SHP77 treated with DMSO at 0.1 percent for 48 hours (cell line): ENCODE measurements at places on chromosomes 7 and 10.

DNA sequence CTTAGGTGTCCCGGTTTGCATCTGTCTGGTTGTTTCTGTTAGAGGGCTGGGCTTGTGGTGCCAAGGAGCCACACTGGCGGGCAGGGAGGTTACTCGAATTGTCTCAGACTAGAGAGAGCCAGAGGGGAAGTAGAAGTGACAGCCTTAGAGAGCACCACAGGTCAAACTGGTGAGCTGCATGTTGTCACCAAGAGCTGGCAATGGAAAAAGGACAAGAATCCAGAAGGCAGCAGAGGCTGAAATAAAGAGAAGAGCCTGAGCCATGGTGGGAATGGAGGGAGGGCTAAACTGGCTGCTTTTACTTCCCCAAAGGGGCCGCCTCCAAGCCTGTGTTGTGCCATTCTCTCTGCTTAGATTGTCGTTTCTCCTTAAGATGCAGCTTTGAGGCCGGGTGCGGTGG is 31.1 kb upstream of the RHBDD2 start:
- no peak for DNase-seq

DNA sequence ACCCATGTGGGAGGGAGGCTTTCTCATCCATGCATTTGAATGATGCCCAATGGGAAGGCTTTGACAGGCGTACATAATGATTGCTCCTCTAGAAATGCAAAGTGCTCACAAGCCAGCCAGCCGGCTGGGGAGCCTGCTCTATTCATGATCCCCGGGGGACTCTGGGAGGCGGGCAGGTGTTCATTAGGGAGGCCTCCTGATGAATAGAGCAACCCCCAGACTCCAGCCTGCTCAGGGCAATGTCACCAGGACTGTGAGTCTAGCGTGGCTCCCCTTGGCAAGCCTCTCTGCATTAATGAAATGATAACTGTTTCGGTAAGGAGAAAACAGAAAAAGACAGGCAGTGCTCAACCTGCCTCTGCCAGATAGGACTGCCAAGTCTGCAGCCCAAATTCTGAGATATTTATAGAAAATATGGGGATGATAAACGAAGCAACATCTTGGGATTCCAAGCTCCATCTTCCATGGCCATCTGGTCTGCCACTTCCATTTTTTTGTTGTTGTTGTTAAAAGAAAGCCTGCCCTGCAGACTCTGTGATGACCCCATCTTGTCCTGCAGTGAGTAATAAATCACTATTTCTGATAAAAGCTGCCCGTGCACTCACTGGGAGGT is 236.4 kb downstream of the PRPF18 start:
- no peak for DNase-seq

GRCh38 chr10:128422999-128423398 is 296.8 kb upstream of the MKI67 start:
- no peak for DNase-seq

- DNase-seq = no peak
These were observed 895.7 kb upstream of the SORCS1 start for GRCh38 chr10:108060246-108060645.

DNA sequence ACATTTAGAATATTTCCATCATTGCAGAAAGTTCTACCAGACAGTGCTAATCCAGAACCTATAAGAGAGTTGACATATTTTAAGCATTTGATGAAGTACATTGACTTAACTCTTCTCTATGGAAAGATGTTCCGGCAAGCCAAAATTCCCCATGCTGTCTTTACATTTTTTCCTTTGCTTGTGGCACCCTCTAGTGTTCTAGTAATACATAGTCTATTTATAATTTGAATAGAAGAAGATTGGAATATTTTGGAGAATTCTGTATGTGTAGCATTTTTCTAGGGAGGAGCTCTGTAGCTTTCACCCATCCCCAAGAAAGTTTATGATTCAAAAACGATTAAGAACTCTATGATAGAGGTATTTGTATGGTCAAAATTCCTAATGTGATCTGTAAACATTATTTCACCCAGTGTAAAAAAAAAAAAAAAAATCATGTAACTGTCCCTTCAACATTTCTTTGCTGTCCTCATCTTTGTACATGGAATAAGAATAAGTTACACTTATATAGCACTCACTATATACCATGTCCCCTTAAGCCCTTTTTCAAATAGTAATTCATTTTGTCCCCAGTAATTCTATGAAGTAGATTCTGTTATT is 33.2 kb downstream of the NRF1 start:
- peak; percentile 22 for DNase-seq

- no peak for DNase-seq
These were observed 21.5 kb upstream of the GHITM start for GRCh38 chr10:84117686-84118394.

DNA sequence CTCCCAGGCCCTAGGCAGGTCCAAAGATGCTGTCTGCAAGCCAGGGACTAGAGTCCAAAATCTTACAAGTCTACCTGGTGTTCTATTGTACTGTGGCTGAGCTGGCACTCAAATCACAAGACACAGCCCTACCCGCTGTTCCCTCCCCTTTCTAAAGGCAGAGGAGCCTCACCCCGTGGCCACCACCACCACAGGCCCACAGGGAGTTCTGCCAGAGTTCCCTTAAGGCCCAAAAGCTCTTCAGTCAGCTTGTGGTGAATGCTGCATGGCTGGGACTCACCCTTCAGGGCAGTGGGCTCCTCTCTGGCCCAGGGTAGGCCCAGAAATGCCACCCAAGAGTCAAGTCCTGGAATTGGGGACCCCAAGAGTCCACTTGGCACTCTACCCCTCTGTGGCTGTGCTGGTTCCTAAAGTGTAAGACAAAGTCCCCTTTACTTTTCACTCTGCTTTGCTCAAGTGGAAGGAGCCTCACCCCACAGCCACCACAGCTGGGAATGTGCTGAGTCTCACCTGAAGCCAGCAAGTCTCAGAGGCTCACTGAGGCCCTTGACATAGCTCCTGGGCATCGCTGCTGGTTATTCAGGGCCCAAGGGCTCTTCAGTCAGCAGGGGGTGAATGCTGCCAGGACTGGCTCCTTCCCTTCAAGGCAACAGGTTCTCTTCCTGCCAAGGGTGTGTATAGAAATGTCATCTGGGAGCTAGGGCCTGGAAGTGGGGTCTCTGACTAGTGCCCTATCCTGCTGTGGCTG is 48.8 kb upstream of the PSAP start:
- DNase-seq = no peak

DNA sequence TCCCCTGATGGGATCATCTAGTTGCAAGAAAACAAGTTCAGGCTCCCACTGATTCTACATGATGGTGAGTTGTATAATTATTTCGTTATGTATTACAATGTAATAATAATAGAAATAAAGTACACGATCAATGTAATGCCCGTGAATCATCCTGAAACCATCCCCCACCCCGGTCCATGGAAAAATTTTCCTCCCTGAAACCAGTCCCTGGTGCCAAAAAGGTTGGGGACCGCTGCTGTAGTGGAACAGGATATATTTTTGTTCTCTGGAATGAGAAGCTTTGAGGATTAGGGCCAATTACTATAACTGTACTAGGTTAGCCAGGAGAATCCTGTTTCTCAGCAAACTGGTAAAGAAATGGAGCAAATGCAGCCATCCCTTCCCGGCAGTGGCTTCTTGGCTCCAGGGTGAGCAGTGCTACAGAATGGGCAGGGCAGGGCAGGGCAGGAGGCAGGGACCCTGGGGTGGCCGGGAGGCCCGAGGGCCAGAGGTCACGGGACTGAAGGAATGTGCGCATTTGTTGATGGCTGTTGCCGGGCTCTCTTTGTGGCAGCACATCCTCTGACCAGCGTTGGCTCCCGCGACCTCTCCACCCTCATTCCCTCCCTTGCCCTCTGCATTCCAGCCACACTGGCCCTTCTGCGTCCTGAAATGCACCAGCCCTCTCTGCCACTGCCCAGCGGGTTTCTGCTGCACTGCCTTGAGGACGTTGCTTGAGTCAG is 162.3 kb upstream of the NPS start:
- DNase-seq = no peak

- DNase-seq = peak; percentile 42
These were observed 9.5 kb downstream of the INHBA start for GRCh38 chr7:41693150-41693997.

DNA sequence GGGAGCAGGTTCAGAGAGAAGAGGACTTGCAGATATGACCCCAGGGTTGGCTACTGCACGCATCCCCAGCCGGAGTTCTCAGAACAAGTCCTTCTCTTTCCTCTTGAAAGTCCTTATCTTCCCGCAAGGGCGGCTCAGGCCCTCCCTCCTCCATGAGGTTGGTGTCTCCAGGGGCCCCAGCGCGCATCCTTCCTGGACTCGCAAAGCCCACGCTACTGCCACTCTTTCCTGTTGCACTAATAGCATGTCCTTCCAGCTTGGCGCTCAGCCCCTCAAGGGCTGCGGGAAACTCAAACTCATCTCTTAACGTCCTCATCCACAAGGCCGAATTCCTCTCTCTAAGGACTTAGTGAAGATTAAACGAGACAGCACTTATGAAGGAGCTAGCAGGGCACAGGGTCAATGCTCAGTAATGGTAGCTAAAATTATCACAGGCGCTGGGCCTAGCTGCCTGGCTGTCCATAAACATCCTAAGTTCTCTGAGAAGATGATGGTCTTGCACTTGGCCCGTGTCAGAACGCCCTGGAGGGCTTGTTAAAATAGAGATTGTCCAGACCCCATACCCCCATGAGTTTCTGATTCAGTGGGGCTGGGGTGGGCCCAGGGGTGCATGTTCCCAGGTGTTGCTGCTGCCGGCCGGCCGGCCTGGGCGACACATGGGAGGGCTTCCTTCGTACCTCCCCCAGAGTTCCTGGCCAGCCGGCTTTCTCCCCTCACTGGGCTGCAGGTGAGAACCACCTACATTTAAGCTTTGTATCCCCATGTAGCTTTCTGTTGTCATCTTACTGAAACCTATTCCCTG is 261.4 kb downstream of the COBL start:
- no peak for DNase-seq

- no peak for DNase-seq
These were observed 55.9 kb upstream of the UNC5B start for GRCh38 chr10:71156436-71156835.

- no peak for DNase-seq
These were observed 11.5 kb upstream of the CASD1 start for GRCh38 chr7:94497874-94498670.

- DNase-seq = no peak
These were observed 32.6 kb downstream of the IKZF1 start for GRCh38 chr7:50336894-50337703.

DNA sequence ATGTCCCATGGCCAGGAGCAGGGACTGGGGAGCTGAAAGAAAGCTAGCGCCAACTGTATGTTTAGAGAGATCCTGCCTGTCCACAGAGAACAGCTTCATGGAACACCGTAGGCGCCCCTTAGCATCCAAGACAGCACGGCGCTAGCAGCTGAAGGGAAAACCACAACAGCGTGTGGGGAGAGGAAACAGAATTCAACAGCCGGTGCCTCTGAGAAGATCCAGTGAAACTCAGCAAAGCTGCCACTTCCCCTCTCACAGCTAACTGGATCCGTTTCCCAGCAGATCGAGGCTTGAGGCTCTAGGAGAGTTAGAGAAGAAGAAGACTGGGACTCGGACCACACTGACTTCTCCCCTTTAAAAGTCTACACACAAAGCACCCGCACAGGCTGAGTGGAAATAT is 145.0 kb downstream of the MAD1L1 start:
- DNase-seq = no peak

- no peak for DNase-seq
These were observed 12.2 kb upstream of the ZNF488 start for GRCh38 chr10:47396311-47396717.

GRCh38 chr10:89073719-89074118 is 83.1 kb downstream of the FAS start:
- no peak for DNase-seq

- no peak for DNase-seq
These were observed 175.3 kb downstream of the JAZF1 start for GRCh38 chr7:28005075-28005846.

DNA sequence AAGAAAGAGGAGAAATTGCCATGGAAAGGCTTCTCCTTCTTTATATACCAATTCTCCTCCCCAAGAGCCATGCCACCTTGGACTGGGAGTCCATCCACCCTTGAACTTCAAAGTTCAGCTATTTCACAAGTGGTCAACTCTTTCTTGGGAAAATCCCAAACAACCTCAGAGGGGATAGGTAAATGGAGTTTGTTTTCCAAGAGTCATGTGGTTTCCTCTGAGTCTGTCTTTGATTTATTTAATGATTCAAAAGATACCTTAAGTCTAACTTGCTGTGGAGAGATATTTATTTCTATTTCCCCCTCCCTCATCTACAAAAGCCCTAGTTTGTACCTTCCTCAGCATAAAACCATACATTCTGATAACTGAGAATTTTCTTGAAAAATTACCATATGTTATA is 758.6 kb upstream of the IGFBP3 start:
- DNase-seq = no peak

- no peak for DNase-seq
These were observed 20.5 kb upstream of the PPP1R3C start for GRCh38 chr10:91653219-91653870.

- DNase-seq = no peak
These were observed 36.2 kb upstream of the FAM133B start for GRCh38 chr7:92626281-92626809.

DNA sequence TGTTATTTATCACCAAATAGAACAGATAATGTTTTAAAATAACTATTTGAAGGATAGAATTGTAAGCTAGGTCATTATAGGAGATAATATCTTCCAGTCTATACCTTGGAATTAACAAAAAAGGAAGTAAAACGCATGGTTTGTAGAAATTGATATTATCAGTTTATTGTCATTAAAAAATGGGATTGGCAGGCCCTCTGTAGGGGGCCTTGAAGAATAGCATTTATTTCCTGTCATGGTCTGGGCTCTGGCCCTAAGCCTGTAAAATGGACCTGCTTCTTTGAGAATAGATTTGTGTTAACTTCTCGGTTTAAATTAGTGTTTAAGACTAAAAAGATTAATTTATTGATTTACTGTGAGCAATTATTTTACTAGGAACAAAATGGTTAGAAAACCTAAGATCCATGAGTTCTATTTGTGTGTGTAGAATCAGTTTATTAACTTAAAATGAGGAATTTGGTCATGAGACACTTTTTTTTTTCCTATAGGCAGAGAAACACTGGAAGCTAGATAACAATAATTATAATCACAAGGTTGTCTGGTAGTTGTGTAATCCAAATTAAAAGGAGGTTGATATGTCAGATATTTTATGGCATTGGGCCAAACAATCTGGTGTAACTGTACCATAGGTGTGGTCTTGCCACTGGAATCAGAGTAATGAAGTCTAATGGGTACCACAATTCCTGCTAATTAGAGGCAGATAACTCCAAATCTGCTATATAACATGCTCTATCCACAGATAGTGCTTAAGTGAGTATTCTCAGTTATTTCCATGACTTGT is 197.4 kb upstream of the FOXP2 start:
- DNase-seq = no peak
